SHP77 treated with DMSO at 0.1 percent for 48 hours (cell line): ENCODE measurements at places on chromosomes 16 and 17.

DNA sequence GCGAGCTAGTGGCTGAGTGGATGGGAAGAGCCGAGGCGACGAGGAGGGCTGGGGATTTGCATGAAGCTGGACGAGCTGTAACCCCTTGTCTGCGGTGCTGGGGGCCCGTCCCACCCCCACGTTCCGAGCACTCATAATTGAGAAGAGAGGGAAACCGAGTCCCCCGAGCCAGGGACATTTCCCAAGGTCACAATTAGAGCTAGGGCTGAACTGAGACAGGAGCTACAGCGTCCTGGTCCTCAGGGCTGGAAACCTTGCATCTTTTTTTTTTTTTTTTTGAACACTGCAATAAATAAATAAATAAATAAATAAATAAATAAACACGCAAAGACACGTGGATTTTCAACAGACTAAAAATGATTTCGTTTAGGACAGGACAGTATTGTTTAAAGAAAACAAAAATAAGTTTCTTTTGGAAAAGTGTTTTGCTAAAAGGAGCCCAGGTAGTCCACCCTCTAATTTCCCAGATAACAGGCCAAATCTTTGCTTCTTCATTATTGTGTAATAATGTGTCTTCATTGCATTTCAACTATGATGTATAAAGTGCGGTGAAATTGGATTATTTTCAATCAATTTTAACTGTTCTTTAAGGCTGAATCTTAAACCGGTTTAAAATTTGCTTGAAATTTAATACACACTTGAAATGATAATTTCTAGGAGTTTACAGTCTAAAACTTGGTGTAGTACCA lies 992 bp downstream of the GDPD1 start:
- no peak for DNase-seq

DNA sequence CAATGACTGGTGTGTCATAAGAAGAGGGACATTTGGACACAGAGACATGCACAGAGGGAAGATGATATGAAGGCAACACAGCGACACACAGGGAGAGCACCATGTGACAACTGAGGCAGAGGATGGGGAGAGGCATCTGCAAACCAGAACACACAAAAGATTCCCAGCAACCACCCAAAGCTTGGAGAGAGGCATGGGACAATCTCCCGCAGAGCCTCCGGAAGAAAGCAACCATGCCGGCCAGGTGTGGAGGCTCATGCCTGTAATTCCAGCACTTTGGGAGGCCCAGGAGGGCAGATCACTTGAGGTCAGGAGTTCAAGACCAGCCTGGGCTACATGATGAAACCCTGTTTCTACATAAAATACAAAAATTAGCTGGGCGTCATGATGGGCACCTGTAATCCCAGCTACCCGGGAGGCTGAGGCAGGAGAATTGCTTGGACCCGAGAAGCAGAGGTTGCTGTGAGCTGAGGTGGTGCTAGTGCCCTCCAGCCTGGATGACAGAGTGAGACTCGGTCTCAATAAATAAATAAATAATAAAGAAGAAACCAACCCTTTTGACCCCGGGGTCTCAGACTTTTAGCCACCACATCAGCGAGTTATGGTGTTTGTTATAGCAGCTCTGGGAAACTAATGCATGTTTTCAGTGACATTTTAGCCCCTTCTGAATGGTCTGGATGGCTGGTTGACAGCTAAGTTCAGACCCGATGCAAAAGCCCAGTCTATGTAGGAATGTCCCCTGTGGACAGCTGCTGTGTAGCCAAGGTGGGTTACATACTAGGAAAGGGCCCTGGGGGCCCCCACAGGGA lies 13.8 kb upstream of the PLCG2 start:
- no peak for DNase-seq

- DNase-seq: no peak
Observed at GRCh38 chr16:7335991-7336634, 3.5 kb downstream of the RBFOX1 start.

DNA sequence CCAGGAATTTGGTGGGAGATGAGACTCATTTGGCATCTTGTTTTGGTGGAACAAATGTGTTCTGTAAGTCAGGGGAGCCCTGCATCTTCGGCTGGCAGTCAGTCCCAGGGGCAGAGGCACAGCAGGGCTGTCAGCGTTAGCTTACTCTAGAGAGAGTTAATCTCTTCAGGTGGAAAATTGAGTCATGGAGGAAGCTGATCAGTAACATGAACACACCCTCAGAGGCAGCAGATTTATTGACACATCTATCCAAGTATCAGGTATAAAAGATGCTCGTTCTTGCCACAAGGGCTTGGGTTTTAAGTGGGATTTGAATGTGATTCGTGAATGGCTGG lies 55.2 kb downstream of the EPN2 start:
- no peak for DNase-seq

- DNase-seq: peak; percentile 3
Observed at GRCh38 chr17:32519228-32520103, 32.7 kb downstream of the CDK5R1 start.

DNA sequence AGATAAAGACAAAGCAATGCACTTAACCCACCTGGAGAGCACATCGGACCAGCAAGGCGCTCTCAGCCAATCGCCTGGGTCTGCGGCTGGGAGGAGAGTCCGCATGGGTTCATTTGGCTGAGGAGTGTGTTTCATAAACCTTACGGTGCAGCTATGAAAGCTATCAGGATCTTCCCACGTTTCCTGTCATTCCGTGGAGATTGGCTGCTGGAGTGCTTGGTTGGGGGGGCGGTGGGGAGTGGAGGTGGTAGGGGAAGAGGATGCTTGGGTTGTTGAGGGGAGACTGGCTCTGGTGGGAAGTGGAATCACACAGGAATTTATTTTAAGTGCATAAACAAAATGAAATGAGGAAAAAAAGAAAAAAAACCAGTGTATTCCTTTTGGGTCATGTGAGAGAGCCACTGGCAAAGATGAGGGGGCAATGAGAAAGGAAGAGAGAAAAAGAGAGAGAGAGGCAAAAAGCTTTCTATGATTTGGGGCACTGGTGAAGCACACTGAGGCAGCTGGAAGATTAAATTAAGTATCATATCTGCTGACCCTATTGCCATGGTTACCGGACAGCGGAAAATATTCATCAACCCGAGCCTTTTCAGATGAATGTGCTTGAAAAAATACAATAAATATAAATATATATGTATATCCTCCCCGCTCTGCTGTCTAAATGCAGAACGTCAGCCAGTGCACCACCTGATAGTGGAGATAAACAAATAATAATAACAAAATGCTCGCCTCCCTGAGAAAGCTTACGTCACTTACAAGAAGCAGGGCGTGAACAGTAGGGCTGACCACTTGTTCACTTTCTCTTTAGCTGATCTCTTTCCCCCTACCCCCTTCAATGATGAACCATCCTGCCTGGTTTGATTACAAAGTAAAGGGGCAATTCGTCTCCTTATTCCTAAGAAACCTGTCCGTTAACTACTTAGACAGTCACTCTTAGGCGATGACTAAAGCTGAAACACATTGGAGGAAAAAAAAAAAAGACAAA lies 457.0 kb upstream of the ZFHX3 start:
- no peak for DNase-seq

GRCh38 chr16:87145181-87146176 lies 171.7 kb downstream of the C16orf95 start:
- DNase-seq: no peak

GRCh38 chr16:30094541-30095165 lies 1.4 kb downstream of the YPEL3 start:
- no peak for DNase-seq

DNA sequence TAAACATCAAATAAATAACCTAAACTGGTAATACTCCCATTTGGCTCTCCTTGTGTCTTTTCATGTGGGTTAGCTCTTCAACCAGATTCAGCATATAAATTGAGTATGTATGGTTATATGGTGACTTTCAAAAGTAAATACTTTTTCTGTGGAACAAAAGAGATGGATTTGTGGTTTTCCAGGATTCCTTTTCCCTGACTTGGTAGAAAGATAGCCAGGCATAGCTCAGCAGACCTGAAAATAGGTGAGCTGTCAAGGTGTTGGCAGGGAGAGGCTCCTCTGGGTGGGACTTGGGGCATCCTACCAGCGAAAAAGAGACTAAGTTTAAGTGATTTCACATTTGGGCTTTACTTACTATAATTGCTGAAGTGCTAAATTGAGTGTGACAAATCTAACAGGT lies 80.3 kb downstream of the FTO start:
- no peak for DNase-seq
